CD4-positive, alpha-beta T cell (primary cell): ENCODE measurements at places on chromosomes 16 and 17.

- DNase-seq: peak; percentile 75
Observed at GRCh38 chr16:22318690-22319358, 21.6 kb downstream of the POLR3E start.

DNA sequence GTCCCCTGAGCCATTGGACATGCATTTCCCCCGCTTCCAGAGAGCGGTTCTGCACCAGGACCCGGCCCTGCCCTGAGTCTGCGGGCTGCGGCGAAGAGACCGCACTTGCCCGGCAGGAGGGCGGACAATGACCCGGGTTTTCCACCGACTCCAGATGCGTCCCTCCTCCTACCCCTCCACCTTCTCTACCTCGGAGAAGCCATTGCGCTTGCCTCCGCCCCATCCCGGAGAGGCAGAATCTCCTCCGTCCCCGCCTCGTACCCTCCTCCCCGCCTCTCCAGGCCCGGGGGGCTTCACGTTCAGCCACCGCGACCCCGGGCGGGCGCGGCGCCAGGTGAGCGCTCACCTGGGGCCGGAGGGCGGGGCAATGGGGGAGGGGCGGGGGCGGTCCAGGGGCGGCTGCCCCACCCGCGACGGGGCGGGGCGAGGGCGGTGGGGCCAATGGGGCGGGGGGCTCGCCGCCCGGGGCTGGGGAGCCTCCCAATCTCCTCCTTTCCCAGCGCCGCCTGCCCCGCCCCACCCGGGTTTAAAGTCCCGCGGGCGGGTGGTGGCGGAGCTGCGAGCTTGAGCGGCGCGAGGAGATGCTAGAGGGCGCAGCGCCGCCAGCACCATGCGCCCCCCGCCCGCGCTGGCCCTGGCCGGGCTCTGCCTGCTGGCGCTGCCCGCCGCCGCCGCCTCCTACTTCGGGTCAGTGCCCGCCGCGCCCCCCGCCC is at the start of gene WNT9B:
Gene WNT9B (plus strand): TSS at position 555 of the 713 bp plus-strand sequence. CDS start 56 bp downstream, at position 611.
- DNase-seq: peak; percentile 35

GRCh38 chr16:46832757-46833459 is 1.9 kb upstream of the C16orf87 start:
- no peak for DNase-seq

DNA sequence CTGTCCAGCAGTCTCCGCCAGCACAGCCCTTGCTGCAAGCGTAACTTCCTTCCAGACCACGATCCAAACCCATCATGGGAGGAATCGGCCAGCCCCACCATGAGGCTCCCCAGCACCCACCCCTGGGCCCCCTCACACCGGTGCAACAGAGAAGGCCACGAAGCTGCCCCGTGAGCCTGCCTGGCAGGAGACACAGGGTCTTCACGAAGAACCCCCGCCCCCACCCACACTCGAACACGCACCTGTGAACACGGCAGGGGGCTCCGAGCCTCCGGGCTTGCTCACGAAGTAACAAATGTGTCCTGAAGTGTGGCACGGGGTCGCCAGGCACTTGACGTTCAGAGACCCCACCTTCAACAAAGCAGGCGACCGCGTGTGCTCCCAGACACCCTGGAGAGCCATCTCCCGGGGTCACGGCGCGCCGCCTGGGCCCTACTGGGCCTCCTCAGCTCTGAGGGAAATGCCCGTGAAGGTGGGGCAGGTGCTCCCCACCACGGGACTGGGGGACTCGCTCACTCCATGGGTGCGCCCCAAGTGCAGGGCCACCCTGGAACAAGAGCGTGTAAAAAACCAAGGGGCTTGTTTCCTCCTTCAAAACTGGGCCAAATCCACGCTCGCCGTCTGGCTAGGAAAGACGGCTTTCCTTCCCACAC is 7.6 kb downstream of the HAGH start:
- DNase-seq: no peak
